ENCODE measurements at places on chromosomes 3 and 15.

DNA sequence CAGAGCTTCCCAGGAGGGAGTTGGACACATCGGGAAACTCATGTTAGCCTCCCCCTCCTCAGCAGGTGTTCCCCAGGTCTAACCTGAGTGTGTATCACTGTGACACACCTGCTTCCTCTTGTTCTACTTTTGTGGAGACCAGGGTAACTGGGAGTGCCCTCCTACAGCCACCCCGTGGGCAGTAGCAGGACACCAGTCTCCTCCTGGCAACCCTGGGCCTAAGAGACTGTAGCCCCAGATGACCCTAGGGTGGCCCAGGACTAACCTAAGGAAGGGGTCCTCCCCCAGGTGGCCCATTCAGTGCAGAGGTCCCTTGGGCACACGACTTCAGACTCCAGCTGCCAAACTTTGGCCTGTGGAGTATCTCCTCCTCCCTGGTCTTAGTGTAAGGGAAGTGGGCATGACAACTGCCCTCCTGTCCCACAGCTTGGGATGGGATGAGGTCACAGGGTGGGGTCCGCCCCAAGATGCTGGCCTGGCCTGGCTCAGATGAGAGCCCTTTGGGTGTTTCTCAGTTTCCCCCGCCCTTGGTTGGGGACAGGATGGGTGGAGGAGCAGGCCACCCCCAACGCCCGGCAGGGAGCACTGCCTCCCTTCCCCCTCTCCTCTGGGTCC, 4.8 kb downstream of the CSK start:
- DNase-seq = no peak

DNA sequence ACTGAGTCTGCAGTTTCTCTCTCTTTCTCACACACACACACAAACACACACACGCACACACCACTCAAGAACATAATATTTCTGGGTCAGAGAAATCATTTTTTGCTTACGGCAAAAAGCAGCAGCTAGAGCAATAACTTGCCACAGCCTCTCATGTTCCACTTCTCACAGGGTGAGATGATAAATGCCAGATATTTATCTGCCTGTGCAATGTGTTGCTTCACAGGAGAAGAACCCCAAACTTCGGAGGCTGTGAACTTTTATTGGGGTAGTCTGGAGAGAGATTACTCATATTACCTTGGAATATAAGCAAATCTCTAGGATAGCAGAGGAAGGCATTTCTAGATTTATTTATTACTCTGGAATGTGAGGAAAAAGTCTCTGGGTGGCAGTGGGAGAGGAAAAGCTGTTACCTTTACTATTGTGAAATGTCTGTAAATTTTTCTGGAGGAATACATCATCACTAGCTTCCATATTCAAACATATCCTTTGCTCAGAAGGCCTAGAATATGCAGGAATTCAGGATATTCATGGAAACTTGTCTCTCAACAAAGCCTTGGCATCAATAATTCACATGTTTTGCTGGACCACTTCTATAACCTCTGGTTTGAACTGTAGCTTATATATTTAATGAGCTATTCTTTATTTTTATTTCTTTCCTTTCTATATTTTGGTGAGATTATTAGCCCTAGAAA, 369.2 kb downstream of the NSUN3 start:
- peak; percentile 4 for DNase-seq

DNA sequence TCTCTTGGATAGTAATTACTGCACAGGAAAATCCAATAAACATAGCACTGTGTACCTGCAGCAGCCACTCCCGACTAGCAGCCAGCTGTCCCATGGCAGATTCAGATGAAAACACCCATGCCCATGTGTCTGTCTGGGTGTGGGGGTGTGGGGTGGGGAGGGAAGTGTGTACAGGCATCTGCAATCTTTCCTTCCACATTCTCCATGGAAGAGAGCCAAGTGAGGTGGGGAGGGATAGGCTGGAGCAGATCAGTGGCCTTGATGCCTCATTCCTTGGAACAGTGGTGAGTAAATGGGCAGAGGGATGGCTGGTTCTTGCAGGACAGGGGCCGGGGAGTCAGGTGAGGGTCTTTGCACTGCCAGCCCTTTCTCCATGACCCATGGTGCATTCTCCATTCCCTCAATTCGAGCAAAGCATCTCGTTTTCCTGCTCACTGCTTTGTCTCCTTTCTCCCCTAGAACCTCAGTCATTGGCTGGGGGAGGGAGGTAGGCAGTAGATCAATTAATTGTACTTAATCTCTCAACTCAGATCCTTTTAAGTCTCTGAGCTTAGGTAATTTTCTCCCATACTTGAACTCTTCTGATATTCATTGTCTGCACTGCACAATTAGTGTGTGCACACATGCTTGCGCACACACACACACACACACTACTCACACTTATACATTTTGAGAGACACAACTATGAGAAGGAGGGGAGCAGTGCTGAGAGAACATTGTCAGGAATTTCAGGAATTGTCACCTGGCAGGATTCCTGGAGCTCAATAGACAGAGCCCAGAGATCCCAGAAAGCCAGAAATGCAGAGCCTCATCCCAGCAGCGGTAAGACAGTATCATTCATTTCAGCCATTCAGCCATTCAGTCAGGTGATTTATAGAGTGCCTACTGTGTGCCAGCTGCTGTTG, 31.9 kb downstream of the PDIA5 start:
- DNase-seq = peak; percentile 20

DNA sequence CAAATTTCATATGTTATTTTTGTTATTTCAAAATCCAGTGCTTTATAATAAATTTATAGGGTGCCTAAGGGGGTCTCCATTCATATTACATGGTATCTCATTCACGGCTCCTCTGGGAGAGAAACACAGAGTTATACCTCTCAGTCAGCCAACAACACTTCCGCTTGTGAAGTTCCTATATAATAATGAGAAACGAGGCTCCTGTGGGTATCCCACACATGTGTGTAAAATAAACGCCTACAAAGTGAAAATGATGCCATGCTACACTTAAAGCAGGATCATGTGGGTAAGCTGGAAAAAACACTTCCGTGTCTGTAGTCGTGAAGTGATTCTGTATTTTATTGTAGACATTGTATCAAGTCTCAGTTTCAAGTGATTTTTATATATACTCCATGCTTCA, 218.8 kb upstream of the ICE2 start:
- no peak for DNase-seq

DNA sequence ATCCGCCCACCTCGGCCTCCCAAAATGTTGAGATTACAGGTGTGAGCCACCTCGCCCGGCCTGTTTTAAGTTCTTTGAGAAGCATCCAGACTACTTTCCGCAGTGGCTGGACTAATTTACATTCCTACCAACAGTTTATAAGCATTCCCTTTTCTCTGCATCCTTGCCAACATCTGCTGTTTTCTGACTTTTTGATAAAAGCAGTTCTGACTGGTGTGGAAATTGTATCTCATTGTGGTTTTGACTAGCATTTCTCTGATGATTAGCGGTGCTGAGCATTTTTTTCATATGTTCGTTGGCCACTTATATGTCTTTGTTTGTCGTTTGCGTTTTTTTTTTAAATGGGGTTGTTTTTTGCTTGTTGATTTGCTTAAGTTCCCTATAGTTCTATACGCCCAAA, 208.4 kb upstream of the DPPA4 start:
- no peak for DNase-seq

GRCh38 chr3:111302063-111302462, 230.4 kb downstream of the NECTIN3 start:
- DNase-seq = no peak

DNA sequence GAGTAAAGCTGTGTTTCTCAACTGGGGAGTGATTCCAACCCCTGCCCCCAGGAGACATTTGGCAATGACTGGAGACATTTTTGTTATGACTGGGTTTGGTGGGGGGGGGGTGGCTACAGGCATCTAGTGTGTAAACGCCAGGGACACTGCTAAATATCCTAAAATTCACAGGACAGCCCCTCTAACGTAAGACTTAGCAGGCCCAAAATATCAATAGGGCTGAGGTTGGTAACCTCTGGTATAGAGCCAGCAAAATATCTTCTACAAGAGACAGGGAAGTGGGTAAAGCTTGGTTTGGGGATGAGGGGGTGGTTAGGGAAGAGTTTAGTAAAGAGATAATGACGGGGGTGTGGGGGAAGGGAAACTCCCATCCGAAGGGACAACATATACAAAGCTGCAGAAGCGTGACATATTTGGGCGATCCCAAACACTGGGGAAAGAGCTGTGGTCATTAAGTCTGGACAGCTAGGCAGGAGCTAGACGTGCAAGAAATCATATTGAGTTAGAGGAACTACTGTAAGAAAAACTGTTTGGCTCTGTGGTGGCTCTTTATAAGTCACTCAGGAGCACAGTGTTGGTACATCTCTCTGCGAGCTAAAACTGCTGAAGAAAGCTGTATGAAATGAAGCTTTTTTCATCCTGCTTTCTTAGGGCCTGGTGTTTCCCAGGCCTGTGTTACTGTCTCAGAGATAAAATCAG, 697 bp upstream of the TRIM69 start:
- DNase-seq = no peak

GRCh38 chr15:41499109-41499851, 5.6 kb downstream of the ITPKA start:
- DNase-seq = no peak

DNA sequence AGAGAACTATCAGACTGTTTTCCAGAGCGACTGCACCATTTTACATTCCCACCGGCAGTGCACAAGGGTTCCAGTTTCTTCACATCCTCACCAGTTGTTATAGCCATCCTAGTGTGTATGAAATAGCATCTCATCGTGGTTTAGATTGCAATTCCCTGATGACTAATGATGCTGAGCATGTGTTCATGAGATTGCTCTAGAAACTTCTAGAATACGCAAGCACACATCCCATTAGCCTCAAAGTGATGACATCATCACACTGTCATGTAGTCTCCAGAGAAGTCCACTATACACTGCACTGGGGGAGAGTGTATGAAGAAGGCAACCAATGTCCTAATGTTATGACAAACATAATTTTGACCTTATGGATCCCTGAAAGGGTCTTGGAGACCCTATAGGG, 30.1 kb downstream of the FBLN2 start:
- DNase-seq = peak; percentile 92

DNA sequence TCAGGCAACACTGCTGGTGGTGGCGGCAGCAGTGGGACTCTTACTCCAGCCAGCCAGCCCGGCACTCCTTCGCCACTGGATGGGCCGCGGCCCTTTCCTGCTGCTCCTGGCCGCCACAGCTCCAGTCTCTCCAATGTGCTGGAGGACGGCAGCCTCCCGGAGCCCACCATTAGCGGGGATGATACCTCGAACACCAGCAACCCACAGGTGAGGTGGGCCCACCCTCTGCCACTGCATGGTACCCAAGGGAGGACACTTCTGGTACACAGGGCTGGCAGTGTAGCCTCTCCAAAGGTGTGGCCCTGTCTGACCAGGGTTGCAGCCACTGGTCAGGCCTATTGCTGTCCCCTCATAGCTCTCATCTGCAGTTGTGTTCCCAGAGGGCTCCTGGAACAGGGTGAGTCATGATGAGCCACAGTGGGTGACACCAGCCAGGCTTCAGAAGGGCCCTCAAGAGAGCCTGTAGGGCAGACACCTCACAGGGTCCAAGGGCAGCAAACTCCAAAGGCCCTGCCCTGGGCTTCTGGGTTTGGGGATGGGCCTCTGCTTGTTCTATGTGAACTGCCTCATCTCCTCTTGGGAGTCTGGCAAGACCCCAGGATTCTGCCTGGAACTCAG, 20.8 kb downstream of the NBEAL2 start:
- peak; percentile 58 for DNase-seq

- no peak for DNase-seq
Measured at GRCh38 chr3:100033903-100034471, 80.3 kb downstream of the FILIP1L start.

DNA sequence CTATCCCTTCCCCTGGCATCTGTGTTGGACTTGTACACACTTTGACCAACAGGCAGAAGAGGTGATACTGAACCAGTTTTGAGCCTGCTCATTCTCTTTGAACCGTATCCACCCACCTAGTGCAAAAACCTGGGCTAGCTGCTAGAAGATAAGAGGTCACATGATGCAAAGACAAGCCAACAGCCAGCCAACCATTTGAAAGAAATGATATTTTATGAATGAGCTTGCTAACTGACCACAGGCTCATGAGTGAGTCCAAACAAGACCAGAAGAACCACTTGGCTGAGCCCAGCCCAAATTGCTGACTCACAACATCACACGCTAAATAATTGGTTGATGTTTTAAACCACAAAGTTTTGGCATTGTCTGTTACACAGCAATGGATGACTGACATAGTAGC, 74.0 kb upstream of the CTNNB1 start:
- no peak for DNase-seq

GRCh38 chr3:99659032-99659431, 20.6 kb downstream of the COL8A1 start:
- DNase-seq = peak; percentile 95

DNA sequence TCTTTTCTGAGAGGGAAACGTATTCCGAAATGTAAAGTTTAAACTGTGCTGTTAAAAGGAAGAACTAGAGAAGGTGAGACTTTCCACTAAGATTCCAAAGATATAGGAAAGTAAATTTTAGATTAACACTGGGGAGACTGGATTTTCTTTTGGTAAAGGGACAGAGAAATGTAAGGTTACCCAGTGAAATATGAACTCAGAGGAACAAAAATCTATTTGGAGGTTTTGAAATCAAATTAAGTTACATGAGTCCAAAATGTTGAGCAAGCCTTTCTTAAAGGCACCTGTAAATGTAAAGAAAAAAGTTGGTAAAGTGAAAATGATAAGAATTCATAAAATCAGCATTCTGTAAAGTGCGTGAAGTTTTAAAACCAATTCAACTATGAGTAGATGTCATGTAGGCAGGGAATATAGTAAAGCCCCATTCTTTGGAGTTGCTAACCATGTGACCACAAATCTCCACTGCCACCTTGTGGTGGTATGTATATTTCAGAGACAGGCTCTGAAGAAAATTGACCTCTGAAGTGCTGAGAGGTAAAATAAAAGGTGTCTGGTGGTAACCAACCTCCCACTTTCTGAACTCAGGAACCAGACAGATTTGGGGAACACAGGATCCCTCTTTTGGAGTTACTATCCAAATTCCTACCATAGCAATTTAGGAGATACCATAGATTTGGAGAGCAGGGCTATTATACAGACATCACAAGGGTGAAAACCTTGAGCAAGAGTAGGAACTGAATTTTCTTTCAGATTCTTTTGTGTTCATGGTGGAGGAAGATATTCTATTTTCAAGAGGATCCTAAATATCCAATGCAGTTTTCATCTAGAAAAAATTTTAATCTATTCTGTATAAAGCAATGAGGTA, 215.3 kb downstream of the ROBO2 start:
- peak; percentile 27 for DNase-seq

DNA sequence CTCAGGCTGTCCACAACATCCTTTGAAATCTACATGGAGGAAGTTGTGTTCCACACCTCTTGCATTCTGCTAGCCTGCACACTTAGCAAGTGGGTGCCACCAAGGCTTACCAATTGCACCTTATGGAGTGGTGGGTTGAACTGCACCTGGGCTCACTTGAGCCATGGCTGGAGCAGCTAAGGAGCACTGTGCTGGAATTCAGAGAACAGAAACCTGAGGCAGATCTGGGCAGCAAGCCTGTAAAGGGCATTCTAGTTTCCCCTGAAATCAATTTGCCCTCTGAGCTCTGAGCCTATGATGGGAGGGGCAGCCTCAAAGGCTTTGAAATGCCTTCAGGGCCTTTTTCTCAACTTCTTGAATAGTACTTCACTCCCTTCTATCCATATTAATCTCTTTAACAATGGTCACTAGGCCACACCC, 18.0 kb downstream of the BTLA start:
- DNase-seq = no peak

- peak; percentile 52 for DNase-seq
Measured at GRCh38 chr3:155382396-155383042, 89.0 kb upstream of the STRIT1 start.
